ENCODE measurements at places on chromosomes 3 and 15.

- no peak for DNase-seq
Observed at GRCh38 chr3:8352475-8352874, 149.1 kb upstream of the LMCD1 start.

GRCh38 chr3:151265866-151266265, 12.5 kb downstream of the P2RY14 start:
- peak; percentile 29 for DNase-seq

GRCh38 chr15:77168616-77169015, 97.7 kb upstream of the TSPAN3 start:
- no peak for DNase-seq

- DNase-seq, result no peak
Observed at GRCh38 chr15:44595656-44596510, 58.9 kb downstream of the EIF3J start.

DNA sequence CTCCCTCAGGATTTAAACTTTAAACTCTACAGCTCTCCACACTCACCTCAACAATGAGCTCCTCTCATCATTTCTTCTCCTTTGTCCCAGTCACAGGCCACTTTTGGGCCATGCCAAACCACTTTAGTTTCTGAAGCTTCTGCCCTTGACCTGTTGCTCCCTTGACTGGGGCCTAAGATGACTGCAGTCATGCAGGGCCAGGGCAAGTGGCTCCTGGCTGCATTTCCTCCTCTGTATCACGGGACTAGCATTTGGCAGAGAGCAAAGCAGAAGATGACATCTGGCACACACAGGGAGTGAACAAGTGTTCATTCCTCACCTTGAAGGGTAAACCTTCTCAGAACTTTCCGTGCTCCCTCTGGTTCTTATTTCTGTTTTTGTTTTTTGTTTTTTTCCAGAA, 136.9 kb downstream of the PDE8A start:
- no peak for DNase-seq

DNA sequence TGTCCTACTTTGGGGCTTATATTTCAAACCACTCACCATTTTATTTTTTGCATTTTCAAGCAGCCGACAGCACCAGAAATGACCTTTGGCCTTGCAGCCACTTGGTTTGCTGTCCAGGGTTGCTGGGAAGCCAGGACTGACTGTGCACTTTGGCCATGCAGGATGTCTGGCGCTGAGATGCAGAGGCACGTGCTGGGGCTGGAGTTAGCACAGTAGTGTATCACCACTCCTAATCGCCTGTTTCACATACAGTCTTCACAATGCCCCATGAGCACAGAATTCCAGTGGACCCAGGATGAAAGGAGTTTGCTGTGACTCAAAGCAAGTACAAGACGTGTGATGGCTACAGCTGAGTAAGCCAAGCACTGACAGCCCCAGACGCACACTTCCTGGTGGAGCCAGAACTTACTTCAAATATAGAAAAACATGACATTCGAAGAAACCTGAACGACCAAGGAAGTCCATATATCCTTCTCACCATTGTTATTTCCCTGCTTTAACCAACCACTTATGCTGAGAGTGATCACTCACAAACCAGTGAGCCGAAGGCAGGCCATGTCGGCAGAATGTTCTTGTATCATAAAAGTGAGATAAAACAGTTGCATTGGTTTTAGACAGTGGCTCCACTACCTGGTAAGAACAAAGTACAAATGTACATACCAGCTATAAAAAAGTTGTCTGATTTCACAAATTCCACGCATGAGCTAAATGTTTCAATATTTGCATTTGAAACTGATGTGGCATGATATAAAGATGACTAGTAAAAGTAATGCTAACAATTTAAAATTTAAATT, 16.0 kb downstream of the OCA2 start:
- DNase-seq, result no peak

DNA sequence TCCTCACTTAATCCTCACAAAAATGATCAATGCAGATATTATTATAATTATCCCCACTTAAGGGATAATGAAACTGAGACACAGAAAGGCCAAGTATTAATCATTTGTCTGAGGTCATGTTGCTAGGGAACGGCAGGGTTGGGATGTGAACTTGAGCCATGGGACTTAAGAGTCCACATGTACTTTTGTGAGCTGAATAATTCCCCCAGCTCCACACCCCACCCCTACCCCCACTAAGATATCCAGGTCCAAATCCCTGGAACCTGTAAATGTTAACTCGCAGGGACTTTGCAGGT, 290.5 kb upstream of the GADL1 start:
- DNase-seq, result no peak

DNA sequence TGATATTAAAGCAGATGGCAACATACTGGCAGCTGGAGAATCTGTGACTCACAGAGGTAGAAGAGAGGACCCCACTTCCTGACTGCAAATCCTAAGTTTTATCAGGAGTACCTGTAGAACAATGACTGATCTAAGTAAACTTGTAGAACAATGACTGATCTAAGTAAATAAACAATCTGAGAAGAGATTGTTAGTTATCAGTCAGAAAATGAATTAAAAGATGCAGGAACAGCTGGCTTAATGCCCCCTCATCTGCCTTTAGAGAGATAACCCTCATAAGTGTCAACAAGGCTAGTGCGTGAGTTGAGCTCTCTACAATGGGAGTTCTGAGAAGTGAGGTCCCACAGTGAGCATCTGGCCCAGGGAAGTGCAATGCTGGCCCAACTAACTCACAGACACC, 14.6 kb downstream of the ACAD11 start:
- DNase-seq, result no peak

- no peak for DNase-seq
Observed at GRCh38 chr15:50747523-50747922, 18.0 kb downstream of the SPPL2A start.

- DNase-seq, result no peak
Observed at GRCh38 chr3:25916321-25916720, 126.4 kb downstream of the OXSM start.

- no peak for DNase-seq
Observed at GRCh38 chr3:127037971-127038446, 55.1 kb downstream of the PLXNA1 start.

DNA sequence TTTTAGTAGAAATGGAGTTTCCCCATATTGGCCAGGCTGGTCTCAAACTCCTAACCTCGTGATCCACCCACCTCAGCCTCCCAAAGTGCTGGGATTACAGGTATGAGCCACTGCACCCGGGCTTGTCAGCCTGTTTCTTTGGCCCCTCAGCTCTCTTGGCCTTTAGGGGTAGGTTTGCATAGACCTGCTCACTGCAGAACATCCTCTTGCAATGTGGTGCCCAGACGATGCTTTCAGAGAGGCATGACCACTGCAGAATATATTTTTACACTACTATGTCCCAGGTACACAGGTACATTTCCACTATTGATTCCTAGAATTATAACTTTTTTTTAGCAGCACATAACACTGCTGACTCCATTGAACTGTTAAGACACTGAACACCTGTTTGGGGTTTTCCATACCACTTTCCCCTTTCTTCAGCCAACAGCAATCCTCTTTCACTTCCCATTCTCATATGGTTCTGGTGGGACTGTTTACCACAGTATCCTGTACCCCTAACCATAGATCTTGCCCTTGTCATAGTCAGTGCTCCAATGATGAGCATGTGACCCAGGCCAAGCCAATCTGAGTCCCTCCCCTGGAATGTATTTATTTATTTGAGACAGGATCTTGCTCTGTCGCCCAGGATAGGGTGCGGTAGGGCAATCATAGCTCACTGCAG, 21.1 kb downstream of the CCDC32 start:
- DNase-seq, result no peak

GRCh38 chr3:155019575-155019974, 60.5 kb upstream of the MME start:
- DNase-seq, result no peak

DNA sequence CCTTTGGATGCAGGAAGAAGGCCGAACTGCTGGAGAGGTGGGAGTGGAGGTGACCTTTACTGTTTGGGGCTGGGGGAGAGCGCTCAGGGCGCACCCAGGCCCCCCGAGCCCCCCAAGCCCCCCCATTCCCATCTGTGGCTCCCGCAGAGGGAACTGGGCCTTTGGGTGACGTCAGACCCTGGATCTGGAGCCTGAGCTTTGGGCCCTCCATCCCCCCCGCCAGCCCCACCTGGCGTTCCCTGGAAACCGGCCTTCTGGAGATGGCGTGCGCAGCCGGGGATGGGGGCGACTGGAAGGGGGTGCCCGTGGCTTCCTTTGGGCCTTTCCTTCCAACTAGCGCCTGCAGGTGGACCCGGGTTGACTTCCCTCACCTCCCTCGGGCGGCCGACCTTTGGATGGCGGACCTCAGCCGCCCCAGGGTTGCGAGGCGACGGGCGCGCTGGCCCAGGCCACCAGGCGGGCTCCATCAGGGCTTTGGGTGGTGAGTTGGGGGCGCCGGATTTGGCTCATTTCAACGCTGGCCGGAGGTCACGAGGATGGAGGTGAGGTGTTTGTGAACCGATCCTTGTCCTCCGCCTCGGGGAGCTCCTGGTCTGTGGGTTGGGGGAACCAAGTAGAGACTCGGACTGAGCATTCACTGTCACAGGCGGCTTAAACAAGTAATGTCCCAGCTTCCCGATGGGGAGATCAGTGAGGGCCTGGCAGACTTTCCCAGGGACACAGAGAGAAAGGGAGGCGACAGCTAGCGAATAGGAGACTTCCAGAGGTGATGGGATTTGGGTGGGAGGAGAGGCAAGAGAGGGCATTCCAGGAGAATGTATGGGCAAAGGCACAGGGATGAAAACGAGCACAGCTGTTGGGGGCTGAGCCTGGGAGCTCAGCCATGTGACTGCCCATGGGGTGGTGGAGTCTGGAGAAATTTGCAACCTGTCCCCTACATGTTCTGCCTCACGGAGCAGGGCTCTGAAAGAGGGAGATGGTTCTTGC, 709 bp downstream of the SCAMP5 start:
- DNase-seq, result no peak

- no peak for DNase-seq
Observed at GRCh38 chr15:53323191-53323590, 436.3 kb downstream of the WDR72 start.

GRCh38 chr15:70632491-70633102, 130.8 kb downstream of the UACA start:
- DNase-seq, result no peak

DNA sequence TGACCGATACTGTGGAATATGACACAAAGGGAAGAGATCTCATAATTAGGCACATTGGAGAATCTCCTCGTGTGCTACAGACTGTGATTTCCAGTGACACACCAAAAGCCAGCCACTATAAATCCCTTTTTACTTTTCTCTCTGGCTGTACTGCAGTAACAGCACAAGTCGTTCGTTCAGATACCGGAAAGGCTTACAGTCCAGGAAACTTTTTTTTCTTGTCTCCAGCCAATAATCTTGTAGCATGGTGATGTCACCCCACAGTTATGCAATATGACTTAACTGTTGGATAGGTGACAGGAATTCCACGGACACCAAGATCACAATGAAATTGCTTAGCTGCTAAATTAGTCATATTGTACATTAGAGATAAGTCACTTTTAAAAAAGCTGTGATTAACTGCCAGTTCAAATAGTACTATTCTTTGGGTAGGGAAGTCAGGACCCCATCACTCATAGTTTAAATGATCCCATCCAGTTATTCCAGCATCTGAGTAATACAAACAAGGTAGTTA, 36.3 kb upstream of the TSC22D2 start:
- DNase-seq, result no peak

DNA sequence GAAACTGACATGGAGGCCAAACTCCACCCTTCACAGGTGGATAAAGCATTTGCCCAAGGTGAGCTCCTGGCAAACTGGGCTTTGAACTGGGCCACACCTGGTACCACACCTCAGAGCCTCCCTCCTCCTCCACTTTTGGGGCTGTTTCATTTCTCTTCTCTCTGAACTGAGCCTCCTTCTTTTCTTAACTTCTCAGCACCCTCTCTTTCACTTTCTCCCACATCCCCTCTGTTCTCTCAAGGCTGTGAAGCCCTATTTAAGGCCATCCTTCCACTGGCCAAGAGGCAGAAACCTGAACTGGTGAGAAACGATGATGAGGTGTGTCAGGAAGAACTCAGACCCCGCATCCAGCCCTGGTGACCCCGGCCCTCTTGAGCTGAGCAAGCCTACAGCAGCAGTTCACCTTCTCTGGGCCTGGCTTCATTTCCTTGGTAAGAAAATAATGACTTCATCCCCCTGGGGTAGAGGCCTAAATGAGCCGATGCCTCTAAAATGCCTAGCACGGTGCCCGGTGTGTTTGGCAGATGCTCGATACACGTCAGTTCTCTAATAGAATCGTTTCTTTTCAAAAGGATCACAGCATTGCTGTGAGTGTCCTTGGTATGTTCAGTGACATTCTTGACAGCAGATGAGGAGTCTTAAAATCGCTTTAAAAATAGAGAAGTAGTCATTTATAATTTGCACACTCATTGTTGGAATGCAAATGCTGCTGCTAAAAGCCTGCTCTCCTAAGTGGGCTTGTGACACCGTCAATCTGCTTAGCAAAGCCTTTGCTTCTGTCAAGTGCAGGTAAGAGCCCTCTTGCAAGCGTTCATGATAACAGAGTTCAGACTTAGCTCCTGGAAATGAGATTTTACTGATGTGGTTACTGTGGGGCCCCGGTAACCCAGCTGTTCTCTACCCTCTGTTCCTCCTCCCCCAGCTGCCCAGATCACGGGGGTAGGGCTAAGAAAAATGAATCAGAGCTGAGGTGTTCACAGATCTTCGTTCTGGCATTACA, 97.7 kb upstream of the ATP2B2 start:
- peak; percentile 74 for DNase-seq

- no peak for DNase-seq
Observed at GRCh38 chr3:49554633-49555265, 472 bp downstream of the BSN start.

GRCh38 chr3:59764171-59764570, 714.3 kb upstream of the CFAP20DC start:
- DNase-seq, result no peak

GRCh38 chr3:138371070-138371965, 22.9 kb downstream of the MRAS start:
- DNase-seq, result peak; percentile 3

GRCh38 chr3:71258116-71258515, 325.4 kb downstream of the FOXP1 start:
- DNase-seq, result no peak

DNA sequence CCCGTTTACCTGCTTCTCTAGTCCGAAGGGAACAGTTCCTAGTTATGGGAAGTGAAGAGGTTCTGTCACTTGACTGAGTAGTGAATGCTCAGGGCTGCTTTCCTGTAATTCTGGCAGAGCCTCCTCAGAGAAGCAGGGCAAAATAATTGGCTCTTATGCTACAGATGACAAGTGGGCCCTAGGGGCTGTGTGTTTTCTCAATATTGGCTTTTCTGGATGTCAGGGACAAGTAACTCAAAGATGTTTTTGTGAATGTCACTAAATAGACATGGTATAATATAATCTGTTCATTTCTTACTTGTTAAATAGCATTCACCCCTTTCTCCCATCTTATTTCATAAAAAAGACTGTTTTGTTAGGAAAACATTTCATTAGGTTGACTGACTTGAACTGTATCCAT, 40.1 kb downstream of the SGO1 start:
- DNase-seq, result no peak

GRCh38 chr3:16559653-16560365, 45.4 kb downstream of the DAZL start:
- DNase-seq, result no peak

GRCh38 chr3:54032598-54032997, 89.8 kb upstream of the CACNA2D3 start:
- no peak for DNase-seq

- DNase-seq, result no peak
Observed at GRCh38 chr3:133644768-133645167, 17.0 kb downstream of the TOPBP1 start.
